Effector memory CD4-positive, alpha-beta T cell (primary cell): ENCODE measurements at places on chromosomes 6 and 20.

- DNase-seq = no peak
These were observed 770 bp downstream of the ULBP3 start for GRCh38 chr6:150068151-150068550.

DNA sequence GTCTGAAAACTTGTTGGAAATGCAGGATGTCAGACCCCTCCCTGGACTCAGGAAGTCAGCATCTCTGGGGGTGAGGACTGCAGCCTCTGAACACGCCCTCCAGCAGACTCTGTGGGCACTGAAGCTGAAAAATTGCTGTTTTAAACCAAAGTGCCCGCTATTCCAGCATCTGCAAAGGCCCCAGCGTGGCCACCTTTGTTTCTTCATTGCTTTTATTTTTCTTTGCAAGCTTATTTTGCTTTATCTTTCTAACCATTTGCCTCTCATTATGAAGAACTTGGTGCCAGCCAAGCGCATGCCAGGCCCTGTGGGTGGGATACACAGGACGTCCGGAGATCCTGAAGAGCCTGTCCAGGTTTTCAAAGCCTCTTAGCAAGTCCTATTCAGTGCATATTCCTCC is 203.9 kb upstream of the CST7 start:
- no peak for DNase-seq

DNA sequence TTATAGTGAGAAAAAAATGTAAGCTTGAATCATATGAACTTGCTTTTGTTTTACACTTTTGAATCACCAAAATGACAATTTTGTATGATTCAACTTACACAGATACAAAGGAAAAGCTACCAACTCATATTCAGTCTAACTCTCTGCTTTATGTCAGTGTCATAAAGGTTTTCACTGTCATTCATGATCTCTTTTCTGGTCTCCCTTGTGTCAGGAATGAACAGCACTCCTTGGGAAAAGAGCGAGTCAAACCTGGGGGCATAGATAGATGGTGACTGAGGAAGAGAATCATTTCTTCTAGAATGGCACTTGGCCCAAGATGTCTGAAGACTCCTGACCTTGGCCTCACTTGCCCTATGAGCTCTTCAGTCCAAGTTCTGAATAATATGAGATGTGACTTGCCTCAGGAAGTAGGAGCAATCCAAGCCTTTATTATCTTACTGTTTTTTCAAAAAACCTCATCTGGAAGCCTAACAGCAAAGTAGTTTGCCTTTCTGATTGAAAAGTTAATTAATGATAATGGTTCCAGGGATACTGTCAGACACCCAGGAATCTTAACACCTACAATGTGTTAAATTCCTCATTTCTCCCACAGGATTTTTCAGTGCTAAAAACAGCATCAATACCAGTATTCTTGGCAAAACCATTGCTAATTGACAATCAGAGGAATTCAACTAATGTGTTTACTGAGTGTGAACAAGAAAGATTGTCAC is 270.0 kb upstream of the HSF2 start:
- DNase-seq = no peak

- DNase-seq = peak; percentile 61
These were observed at the start of gene B3GALT4 for GRCh38 chr6:33276864-33277662. B3GALT4 (plus strand) TSS chr6:33277123; CDS start chr6:33277420, 297 bp downstream.

GRCh38 chr6:137395316-137395715 is 98.9 kb downstream of the OLIG3 start:
- DNase-seq = no peak

GRCh38 chr6:37259191-37259590 is 1.2 kb upstream of the TMEM217 start:
- DNase-seq = peak; percentile 4

DNA sequence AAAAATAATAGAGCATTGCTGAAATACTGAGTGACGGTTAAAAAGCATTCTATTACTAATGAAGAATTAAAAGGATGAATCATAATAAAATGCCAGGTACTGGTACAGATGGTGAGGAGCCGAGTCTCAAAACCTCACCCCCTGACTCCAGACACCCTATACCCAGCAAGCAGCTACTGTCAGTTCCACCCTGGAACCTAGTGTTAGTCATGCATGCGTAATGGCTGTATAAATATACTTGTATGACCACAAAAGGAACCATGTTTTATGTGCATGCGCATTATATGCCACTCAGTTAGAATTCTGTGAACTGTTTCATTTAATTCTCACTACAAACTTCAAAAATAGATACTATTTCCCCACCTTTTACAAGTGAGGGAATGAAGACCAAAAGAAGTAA is 568.7 kb upstream of the RNF217 start:
- no peak for DNase-seq

DNA sequence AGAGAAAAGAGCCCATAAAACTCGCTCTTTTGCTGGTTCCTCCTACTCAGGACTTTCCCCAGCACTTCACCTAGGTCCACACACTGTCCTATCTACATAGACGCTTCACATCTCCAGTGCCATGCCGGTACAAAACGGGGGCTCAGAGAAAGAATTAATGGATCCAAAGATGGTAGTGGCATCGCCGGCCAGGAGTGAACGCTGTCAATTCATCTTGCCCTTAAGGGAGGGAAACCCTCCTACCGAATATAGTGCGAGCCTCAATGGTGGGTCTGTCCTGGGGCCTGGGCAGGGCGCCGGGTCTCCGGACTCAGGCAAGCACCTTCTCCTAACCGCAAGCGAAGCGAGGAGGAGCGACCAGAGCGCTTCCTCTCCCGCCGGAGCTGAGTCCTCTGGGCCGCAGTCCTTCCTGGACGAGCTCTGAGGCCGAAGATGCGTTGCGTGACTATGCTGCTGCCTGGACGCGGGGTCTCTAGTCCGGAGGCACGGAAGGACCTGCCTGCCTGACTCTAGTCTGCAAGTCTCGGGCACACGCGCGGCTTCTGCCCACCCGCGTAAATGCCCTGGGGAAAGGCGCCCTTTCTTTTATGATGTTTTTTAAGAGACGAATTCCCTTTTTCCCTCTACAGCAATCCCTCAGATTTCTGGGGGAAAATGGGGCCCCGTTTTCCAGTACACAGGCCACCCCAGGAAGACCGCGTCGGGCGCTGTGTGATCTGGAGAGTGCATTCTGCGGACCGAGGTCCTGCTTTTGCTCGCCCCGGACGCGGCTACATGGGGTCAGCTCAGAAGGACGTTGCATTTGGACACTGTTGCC is 100.1 kb upstream of the PRDM1 start:
- DNase-seq = no peak

DNA sequence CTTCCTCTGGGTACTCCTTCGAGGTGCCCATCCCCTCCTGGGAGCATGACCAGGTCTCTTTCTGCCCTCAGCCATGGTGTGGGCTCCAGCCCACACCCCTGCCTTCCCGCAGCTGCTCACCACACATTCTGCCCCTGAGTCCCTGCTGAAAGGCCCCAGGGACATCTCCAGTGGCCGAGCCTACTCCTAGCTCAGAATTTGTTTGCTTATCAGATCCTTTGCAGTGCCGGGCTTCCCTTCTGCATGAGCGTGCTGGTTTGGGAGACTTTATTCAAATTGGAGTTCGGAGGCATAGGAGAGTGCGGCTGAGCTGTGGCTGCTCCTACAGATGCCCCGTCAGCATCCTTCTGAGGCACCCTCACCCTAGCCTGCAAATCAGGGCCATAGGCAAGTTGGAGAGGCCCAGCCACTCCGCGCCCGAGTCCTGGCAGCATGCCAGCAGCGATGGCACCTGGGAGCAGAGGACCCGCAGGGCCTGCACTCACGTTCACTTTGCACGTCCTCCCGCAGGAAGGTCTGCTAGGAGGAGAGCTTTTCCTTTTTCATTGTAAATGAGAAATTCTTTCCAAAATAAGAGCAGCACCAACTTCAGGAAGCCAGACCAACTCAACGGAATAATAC is 327.3 kb downstream of the QKI start:
- DNase-seq = no peak

DNA sequence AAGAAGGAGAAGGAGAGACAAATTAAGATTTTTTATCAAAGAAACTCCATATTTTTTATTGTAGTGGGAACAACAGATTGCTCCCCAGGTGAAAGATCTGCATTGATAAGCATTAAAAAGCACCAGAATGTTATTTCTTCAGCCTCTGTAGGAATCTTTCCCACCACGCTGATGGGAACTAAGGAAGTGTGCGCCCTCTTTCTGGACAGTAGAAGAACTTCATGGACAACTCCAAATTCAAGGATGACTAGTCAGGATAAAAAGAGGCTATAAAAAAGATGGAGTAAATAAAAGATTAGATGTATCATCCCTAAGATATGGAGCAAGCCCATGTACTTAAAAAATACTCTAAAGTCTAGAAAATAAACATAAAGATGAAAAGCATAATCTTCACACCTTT is 45.8 kb upstream of the PAK5 start:
- DNase-seq = no peak

GRCh38 chr20:51660672-51661608 is 107.2 kb downstream of the ATP9A start:
- DNase-seq = no peak
